Activated CD4-positive, alpha-beta T cell treated with anti-CD3 and anti-CD28 coated beads, Interleukin-2, amount 50 U/mL, for 24 hours (primary cell): ENCODE measurements at places on chromosomes 4 and X.

GRCh38 chr4:74219240-74219639 is 61.3 kb downstream of the MTHFD2L start:
- DNase-seq, result no peak

DNA sequence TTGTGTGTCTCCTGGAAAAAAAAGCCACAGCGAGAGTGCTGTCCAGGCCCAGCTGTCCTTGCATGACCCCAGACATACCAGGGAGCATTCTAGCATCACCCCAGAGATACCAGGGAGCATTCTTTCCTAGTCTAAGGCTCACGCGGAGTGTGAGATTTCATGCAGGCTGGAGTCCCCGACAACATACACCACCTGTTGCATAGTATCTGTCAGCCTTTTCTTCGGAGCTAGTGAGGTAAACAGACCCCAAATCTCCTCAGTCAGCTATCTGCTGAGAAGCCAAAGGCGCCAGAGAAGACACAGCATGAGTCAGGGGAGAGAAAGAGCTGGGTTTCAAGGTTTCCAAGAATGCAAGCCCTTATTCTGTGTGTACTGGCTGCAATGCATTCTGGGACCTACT is 23.1 kb upstream of the ZXDA start:
- no peak for DNase-seq

GRCh38 chr4:155522201-155522600 is 144.4 kb upstream of the GUCY1A1 start:
- no peak for DNase-seq

- no peak for DNase-seq
Observed at GRCh38 chrX:16005917-16006316, 117.4 kb upstream of the GRPR start.

- DNase-seq, result no peak
Observed at GRCh38 chr4:129806986-129807385, 711.0 kb downstream of the C4orf33 start.

DNA sequence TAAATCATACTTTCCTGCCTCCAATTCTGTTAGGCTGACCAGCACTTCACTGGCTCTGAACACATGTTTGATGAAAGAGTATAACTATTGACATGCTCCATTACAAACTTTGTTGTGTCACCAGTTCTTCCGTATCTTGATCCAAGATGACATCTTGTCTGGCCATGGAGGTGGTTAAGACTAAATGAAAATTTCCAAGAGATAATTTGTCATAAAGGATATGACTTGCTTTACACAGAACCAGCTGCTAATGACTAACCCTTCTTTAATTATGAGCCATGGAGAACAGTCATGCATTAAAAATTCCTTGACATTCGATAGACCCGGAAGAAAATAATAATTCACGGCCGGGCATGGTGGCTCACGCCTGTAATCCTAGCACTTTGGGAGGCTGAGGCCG is 17.7 kb upstream of the N4BP2 start:
- DNase-seq, result no peak

GRCh38 chr4:85482010-85482738 is 7.2 kb downstream of the ARHGAP24 start:
- DNase-seq, result no peak

GRCh38 chrX:132795181-132795580 is 163.2 kb downstream of the HS6ST2 start:
- DNase-seq, result no peak

DNA sequence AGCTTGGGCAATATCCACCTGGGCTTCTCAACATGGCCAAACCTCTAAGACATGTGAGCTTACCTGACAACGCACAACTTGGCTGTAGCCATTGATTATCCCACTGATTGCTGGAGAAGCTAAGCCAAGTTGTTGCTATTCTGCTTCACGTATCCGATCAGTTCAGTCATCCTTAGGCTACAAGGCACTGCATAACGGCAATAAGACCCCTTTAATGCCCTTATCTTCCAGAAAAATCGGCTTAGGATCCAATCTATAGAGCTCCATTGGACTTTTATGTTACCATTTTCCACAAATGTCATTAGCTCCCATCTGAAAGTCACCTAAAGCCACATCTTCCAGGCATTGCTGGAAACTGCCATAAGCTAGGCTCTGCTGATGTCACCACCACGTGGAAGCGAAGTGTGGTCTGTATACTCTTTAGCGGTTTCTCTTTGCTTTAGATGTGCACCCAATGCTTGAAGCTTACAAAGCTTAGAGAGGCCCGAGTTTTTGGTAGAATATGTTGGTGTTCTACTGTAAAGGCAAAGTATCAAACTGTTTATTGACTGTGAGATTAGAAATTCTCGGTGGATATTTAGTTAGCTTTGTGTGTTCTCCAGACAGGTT is 163.1 kb downstream of the CPE start:
- no peak for DNase-seq

DNA sequence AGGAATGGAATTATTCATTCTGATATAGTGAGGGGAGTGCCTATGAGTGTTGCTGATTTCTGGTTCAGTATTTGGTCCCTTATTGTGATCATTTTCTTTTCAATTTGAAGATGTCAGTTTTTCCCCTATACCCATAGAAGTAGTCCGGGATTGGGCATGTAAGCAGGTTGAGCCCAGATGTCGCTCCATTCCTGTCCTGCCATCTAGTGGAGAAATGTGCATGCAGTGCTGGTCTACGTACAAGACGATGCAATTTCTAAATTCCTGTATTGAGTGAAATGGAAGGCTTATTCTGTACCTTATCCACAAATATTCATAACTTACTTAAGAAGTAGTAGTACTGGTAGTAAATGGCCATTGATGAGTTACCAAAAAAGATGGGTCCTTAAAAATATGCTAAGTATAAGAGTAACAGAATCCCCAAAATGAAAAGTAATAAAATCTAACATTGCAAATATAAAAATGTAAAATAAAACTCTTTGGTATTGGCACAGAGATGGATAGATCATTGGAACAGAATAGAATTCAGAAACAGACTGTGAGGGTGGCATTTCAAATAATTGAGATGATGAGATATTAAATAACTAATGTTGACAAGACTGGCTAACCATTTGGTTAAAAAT is 60.9 kb downstream of the UGT8 start:
- no peak for DNase-seq

- DNase-seq, result no peak
Observed at GRCh38 chr4:167111622-167112021, 122.7 kb downstream of the SPOCK3 start.

DNA sequence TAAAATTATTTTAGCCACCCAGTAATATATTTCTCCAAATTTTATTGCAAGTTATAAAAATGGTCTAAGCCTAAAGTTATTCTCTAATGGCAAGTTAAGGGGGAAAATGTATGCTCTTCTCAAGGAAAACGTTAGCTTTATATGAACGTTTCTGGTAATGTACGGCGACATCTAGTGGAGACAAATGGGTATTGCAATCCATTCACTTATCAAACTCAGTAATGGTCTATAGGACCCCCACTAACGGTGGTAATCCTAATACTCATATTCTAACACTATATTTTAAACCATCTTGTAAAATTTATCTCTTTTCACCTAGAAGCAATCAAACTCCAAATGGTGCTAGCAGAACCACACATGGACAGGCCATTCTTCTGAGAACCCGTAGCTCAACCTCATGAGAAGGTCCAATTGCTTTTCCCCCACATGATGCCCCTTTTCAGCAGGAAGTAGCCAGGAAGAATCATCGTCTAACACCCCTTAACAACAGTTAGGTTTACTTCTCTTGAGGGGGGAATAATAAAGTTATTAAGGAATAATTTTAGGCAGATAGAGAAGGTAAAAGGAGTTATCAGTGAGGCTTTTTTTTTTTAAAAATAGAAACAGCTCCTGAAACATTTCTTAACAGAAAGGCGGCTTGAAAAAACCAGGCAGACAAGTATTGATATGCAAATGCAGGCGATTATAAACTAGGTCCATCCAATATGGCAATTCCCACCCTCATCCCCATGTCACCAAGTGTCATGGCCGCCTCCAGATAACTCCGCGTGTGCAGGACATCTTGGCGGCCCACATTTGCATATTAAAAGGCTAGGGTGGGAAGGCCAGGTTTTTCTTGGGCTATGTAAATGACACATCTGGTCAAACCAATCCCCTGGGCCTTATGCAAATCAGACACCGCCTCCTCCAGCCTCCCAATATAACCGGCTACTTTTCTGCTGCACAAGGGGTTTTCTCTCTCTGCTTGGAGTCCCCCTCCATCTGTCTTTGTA is 35.0 kb downstream of the NUDT11 start:
- DNase-seq, result peak; percentile 7

DNA sequence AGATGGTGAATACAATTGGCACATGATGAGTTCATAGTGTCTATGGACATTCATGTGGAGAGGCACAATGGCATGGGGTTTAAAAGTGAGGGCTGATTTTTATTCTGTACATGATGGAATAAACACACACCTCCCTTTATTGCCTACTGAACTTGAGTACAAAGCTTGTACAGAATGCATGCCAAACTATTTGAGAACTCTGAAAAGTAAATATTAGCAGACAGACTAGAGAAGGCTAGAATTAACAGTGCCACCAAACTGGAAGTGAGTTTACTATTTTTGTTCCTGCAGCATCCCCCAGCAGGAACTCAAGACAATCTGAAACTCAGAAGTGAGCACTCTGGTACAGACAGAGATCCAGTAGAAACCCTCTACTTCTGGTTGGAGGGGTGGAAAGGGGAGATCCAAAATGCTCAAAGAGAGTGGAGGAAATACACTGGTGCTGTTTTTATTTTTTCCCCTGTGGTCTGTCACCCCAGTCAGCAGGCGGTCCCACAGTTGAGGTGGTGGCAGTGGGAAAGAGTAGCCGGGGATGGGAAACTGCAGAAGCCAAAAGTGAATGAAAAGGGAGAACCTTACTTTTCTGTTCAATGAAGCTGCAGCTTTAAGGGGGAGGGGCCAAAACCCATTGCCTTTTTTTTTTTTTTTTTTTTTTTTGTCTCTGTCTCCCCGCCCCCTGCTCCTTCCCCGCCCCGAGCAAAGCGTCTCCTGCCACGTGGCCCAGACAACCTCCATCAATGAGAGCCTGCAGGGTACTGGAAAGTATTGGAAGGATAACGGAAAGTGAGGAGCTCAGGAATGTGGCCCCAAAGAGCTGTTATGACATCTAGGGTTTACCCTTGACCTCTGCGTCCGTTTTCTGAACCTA is 20.5 kb downstream of the AKAP4 start:
- no peak for DNase-seq

DNA sequence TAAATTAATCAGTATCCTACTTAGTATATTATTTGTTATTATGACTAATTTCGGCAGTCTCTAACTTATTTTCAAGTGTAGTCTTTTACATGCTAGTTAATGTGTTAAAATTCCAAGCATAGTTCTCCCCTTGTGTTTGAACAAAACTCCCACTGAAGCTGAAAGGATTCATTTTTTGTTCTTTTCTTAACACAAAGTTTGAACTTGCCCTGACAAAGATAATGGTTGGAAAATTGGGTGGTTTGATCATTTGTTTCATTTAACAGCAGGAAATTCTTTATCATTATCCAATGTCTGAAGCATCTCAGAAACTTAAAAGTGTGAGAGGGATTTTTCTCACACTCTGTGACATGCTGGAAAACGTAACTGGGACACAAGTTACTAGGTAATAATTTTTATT is 36.0 kb downstream of the INTU start:
- no peak for DNase-seq

GRCh38 chrX:2647627-2648026 is 43.5 kb upstream of the CD99 start:
- no peak for DNase-seq

GRCh38 chr4:137660211-137660610 is 127.9 kb upstream of the PCDH18 start:
- no peak for DNase-seq

DNA sequence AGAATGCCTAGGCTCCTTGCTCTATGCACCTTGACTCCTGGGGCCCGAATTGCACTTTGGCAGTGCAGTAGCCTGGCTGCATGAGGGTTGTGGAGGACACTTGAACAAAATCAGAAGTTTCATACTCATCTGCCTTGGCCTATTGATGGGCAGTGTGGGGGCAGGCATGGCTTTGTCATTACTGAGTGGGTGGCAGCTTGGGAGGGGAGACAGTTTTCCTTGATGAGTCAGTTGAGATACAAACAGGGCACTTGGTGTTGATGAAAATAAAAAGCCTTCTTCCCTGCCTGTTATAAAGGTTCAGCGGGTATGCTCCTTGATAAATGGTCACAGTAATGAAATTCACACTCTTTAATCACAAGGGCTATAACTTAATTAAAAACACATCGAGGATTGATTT is 126.8 kb upstream of the MAMLD1 start:
- no peak for DNase-seq

- DNase-seq, result no peak
Observed at GRCh38 chrX:54807524-54808108, at the start of gene MAGED2. TSS of gene MAGED2 (plus strand) at chrX:54807745. CDS start at chrX:54809332, 1,587 bp downstream.

DNA sequence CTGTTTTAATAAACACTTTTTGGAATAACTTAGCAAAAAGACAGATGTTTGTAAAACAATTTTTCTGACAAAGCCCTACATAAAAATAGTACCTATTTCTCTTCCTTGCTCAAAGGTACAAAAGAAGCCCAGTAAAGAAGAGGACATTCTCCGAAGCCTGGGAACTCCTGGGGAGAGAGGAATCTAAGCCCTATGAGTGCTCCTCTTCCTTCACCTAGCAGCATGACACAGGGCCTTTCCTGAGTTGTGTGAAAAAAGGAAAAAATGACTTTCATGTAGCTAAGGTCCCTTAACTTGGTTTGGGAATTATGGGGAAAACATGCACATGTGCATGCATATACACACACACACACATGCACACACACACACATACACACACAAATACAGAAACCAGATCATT is 586.9 kb downstream of the TMA16 start:
- DNase-seq, result no peak

GRCh38 chr4:155973639-155974475 is 20.2 kb upstream of the CTSO start:
- no peak for DNase-seq

- no peak for DNase-seq
Observed at GRCh38 chr4:41373221-41373620, 116.5 kb downstream of the UCHL1 start.
